ENCODE measurements at places on chromosomes 7 and 10. TPM values are rescaled to one million over a fixed set of nuclear protein-coding genes. Genes with fewer than 3 reads are reported as not detected.

GRCh38 chr7:28517206-28517605 lies 104.9 kb downstream of the CREB5 start:
- no peak for DNase-seq

DNA sequence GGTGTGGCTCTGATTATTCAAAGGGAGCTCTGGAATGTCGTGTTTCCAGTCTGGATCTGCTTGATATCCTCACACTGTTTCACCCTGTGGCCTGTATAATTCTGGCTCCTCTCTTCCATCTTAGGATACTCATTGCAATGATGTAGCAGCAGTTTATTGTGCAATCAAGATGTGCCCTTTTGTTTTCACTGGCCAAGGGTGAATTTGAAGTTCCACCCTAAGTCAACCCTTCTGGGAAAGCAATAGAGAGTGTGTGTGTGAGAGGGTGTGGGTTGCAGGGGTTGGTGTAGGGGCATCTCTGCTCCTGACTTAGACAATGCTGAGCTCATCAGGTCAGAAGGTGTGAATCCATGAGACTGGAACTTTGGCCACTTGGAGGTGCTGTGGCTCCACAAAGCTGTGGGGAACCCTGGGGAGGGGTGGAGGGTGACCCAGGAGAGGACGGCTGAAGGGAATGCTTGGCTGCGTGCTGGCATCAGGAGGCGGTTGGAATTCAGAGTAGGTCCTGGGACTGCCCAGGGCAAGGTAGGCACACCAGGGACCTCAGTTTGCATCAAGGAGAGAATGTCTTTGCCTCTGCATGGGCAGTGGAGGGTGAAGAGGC lies 118.0 kb upstream of the PRSS58 start:
- no peak for DNase-seq

DNA sequence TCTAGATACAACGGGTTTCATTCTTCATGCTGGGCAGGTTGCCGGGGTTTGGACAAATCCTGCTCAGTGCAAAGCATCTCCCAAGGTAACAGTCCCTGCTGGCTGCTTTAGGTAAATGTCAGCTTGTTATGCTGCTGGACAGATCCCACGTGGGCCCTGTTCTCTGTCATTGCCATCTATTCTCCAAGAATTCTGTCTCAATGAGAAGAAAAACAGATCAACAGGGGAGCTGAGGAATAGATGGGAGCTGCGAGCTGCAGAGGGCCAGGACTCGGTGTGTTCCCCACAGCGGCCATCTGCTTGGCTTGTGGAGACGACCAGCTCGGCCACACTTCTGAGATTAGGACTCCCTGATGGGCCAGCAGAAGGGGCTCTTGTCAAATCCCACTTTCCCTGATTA lies 235.2 kb downstream of the DPP6 start:
- no peak for DNase-seq

DNA sequence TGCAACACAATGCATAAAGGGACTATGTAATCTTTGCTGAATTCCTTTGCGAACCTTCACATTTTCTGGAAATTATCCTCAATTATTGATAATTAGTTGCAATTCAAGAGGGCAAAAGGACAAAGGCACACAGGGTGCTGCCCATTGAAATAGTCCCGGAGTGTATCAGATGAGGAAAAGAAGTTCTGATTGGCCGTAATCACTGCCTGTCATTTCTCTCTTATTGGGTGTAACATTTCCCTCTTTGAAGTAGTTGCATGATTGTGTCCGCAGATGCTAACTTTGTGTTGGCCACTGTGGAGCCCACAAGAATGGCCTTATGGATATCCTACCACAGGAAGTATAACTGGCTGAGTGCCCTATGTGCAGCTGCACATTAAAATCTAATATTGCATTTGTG lies 35.1 kb upstream of the TAS2R16 start:
- no peak for DNase-seq

- DNase-seq = no peak
These were observed 623.9 kb downstream of the SORCS1 start for GRCh38 chr10:106540645-106541044.

- DNase-seq = no peak
These were observed 421.5 kb downstream of the LRMDA start for GRCh38 chr10:75852851-75853484.

Gene HOXA9
- total RNA-seq = not detected

Gene RP9
- total RNA-seq = 15.1 TPM

Gene GHRHR
- 1.4 TPM for total RNA-seq
